Cortex of kidney (tissue), 1 donor: ENCODE measurements at places on chromosomes 1 and 21.

- no peak for DNase-seq
Observed at GRCh38 chr1:103365860-103366569, 159.5 kb upstream of the RNPC3 start.

GRCh38 chr1:27400082-27400962, 7.9 kb downstream of the GPR3 start:
- DNase-seq, result no peak

DNA sequence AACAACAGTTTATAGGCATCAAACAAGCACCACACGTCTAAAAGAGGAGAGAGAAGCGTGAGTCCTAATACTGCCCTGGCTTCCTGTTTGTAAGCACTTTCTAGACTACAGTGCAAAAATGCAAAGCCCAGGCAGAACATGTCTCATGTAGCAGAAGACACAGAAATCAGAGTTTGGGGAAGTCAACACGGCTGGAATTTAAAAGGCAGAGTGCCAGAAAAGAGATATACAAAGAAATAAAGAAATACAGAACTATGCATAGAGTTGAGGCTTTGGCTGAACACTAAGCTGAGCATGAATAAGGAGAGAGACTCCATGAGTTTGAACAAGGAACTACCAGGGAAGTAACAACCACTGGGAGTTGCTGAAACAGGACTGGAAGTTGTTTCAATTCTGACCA, 566.6 kb upstream of the NR5A2 start:
- no peak for DNase-seq

GRCh38 chr1:230174471-230175162, 107.6 kb downstream of the GALNT2 start:
- DNase-seq, result no peak

DNA sequence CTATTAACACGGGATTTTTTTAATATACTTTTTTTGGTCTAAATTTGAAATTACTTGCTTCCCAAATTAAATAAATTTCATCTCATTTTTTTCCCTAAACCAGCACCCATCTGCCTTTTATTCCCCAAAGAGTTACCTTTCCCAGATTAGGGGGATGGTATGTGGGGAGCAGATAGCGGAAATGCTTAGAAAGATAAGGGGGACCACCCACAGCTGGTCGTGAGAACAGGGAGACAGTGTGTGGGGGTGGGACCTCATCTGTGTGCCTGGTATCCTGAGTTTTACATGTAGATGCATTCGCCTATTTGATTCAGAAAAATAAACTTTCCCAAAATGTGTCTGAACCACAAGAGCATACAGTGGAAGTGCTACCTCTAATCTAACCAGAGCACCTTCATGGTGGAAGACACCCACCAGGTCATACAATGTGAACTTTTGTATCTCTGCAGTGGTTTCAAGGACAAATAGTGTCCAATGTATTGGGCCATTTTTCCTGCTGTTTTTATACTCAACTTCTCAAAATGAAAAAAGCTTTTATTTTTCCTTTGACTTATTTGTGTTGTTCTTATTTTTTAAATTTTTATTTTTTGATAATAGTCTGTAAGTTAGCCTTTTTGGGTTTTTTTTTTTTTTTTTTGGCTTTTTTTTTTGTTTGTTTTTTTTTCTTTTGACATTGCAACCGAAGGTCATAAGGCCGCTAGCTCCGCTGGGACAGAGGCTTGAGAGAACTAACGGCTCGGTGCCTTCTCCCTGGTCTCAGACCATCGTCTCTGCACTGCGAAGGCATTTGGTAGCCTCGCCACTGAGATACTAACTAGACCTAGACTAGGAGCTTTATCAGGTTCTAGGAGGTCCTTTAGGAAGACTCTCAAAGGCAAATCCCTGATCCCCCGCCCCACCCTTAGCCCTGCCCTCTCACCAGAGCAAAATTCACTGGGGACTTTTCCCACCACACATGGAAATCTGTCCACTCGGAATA, 263.2 kb downstream of the TM2D1 start:
- no peak for DNase-seq

GRCh38 chr1:83917959-83918358, 81.0 kb downstream of the TTLL7 start:
- no peak for DNase-seq

DNA sequence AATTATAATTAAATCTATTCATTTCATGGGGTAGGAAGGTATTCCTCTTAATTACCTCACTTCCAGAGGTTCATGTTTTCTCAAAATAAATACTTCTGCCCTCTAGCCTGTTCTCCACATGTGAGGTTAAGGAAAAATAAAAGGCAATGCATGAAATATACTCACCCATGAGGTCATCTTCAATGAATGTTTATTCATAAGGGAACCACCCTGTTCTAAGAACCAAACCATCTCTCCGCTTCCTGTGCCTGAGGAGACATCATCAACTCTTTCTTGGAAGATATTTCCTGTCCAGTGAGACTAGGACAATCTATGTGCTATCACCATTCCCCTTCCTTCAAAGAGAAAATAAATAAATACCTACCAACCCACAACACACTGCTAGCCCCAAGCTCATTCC, 513.7 kb upstream of the PLXNA2 start:
- DNase-seq, result no peak

DNA sequence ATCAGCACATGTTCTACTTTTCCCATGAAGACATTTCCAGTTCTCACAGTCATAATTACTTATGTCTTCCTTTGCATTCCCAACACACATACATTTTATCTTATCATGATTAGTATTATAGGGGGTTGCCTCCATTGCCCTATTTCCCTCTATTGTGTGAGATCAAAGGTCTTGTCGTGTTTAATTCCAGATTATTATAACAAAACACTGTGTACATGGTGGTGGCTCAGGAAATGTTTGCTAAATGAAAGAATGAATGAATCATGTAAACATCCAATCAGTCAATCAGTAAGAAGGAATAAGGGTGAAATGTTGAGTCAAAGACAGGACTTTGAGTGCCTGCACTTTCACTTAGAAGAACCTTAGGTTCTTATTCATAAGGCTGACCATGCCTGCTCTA, 376.0 kb downstream of the SMYD3 start:
- DNase-seq, result no peak

GRCh38 chr1:87274851-87275250, 53.8 kb upstream of the LMO4 start:
- no peak for DNase-seq

DNA sequence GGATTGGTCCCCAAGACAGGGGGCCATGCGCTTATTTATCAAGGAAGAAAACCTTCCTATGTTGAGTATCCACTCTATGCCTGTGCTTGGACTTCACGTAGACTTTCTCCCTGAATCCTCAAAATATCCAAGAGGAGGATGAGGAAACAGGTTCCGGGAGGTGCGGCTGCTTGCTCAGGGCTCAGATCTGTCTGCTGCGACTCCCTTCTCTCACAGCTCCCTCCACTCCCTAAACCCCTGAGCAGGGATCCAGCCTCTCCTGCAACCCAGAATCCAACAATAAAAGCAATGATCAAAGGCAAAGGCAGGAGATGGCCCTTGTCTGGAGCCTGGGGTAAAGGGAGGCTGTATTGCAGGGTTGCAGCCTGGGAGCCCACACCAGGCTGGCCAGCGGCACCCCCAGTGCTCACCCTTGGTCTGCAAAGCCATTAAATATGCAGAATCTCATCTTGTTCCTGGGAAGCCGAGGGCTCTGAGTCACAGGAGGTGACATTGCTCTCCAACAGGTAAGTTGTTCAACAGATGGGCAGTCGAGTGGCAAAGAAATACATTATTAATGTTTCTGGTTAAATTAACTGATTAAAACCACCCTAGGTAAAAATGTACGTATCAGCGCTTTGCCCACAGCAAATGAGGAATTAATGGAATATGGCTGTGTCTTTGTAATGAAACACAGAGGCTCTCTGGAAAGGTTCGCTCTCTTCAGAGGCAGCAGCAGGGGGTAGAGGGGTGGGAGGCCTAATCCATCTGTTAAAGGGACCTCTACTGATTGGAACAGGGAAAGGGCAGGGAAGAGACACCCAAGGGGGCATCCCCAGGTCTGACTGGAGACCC, 111.5 kb downstream of the GRIK3 start:
- DNase-seq, result no peak

GRCh38 chr21:42440187-42440792, 36.6 kb downstream of the UBASH3A start:
- DNase-seq, result no peak

GRCh38 chr21:43020771-43021170, 46.4 kb downstream of the PKNOX1 start:
- DNase-seq, result no peak

DNA sequence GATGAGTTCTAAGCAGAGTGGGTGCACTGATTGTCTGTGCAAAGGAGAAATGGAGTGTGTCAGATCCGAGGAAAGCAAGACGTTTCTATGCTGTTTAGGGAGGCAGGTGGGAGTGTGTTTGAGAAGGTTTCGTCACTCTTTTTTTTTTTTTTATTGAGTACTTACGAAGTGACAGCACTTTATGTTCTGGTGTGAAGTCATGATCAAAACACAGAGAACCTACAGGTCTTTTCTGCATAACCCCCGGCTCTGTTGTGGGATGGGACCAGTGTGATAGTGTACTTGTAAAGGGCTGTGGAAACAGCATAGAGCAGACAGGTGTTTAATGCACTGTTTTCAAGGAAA, 26.7 kb downstream of the MIA3 start:
- no peak for DNase-seq

DNA sequence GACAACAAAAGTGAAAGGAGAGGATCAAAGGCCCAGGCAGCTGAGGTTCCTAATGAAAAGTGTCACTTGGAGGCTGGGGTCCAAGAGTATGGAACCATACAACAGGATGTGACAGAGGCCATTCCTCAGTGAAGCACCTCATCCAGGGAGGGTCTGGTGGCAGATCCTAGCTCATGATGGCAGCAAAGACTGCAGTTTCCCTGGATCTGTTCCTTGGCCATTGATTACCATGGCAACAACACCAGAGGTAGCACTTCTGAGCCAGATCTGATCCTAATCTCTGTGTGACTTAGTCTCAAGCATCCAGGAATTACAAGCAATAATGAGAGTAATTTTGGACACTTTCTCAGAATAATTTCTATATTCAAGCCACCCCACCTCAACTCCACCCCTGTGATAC, 12.9 kb downstream of the FAM177B start:
- DNase-seq, result no peak

DNA sequence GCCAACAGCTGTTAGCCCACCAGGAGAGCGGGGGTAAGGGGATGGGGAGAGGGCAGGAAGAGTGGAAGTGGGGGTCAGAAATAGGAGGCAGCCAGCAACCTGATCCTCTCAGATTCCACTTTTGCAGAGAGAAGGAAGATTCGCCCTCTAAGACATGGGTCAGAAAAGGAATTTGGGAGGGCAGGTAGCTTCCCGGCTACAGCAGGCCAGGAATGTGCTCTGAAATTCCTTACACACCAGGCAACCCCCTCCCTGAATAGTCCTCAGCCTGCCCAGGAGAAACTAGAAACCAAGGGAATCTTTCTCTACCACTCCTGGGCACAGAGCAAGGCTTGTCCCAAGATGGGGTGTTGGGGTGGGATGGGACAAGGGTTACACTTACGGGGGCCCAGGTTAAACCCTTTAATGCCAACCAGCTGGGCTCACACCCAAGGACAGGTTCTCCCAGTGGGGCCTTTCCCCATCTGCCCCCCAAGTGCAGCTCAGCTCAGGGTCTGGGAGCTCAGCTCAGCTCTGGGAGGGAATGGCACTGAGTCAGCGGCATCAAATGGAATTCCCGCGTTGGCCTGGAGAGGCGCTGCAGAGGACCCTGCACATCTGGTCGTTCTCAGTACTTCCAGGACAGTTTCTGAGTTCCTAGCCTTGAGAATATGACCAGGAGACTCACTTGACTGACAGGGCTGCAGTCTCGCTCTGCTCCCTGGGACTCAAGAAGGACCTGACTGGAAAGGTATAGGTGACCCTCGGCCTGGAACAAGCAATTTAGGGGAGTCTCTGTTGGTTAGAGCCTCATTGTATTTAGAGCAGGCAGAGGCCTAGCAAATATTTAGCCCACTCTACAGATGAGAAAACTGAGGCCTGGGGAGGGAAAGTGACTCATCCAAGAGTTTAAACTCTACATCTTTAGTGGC, 761 bp downstream of the TNNT2 start:
- DNase-seq, result no peak

DNA sequence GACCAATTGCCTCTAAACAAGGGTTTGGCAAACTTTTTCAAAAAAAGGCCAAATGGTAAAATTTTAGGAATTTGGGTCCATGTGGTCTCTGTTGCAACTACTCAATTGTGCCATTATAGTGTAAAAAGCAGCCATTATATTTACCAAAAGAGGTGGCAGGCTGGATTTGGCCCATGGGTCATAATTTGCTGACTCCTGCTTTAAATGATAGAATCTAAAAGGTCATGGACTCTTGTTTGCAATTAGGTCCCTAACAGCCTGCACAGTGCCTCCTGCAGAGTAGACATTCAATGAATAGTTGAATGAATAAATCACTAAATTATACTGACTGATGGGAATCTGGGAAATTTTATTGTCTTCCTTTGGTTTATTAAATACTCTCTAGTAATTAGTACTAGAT, 6.2 kb downstream of the BECN2 start:
- DNase-seq, result no peak

- DNase-seq, result no peak
Observed at GRCh38 chr1:95007687-95008086, 65.1 kb downstream of the ALG14 start.

DNA sequence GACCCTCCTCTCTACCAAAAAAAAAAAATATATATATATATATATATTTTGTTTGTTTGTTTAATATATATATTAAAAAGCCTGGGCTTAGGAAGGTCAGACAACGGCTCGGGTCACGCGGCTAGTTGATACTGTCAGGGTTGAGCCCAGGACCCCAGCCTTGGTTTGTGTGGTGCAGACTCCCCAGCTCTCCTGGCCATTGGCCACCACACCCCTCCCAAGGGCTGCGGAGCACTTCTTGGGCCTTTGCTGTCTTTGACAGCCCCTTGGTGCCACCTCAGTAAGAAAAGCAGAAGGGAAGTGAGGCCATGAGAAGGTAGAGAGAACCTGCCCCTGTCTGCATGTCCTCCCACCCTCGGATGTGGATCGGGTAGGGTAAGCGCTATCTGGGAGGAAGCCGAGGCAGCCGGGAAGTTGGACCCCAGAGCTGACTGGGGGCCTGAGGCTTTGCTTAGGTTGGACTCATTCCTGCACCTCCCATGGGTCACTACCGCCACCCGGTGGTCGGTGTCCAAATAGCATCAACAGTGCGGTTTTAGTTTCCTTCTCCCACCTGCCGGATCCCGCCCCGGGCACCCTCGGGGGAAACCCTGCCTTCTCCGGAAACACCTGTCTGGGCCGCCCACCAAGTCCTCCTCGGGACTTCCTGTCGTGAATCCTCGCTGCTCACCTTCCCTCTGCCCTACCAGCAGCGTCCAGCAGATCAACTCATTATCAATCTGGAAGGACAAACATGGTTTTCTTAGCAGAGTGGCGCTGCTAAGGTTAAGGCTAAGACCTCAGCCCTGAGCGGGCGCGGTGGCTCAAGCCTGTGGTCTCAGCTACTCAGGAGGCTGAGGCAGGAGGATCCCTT, 29.8 kb upstream of the GNPAT start:
- DNase-seq, result no peak

- no peak for DNase-seq
Observed at GRCh38 chr1:187948170-187948794, 1119.5 kb downstream of the PLA2G4A start.

- no peak for DNase-seq
Observed at GRCh38 chr1:207316622-207317391, 4.7 kb upstream of the CD55 start.
